ENCODE measurements at places on chromosomes 11 and 22. TPM values are rescaled to one million over a fixed set of nuclear protein-coding genes. Genes with fewer than 3 reads are reported as not detected.

Gene NAALADL1
- 4.1 TPM for total RNA-seq

Gene OR52H1
- total RNA-seq, result 0.41 TPM

Gene SYCE3
- not detected for total RNA-seq

Gene AAMDC
- 3.7 TPM for total RNA-seq

Gene SMIM35
- total RNA-seq, result not detected

Gene APOA1
- total RNA-seq, result not detected

GRCh38 chr11:130118636-130119387, 40.8 kb upstream of the ST14 start:
- DNase-seq, result no peak

GRCh38 chr11:124867700-124868099, 2.5 kb downstream of the ROBO3 start:
- DNase-seq, result peak; percentile 60

DNA sequence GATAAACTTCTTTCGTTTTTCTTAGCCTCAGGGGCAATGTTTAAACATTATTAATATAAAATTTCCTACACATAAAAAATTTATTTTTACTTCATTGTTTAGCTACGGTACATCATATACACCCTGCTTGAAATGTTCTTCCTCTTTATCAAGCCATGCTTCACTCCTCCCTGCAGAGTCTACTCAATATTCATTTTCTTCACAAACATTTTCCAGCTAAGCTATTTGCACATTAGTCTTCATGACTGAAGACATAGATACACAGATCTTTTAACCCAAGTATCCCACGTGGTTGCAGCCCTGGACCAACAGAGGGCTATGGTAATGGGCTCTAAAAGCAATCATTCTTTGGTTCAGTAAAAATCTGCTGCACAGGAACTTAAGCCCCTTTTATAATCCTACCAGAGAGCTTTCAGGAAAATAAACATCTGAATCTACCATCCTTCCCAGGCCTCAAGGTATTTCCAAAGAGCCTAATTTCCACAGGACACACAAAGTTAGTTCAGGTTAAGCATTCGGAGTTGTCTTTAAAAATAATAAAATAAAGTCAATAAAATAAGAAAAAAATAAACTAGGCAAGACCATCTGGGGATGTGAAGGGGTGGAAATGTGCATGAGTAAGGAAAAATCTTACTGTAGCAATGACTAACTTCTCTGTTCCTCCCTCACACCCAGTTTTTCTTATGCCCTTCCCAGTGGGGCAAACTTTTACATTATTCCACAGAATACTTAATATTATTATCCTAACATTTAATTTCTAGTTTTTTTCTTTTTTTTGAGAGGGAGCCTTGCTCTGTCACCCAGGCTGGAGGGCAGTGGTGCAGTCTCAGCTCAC, 21.6 kb upstream of the OR6X1 start:
- DNase-seq, result no peak

DNA sequence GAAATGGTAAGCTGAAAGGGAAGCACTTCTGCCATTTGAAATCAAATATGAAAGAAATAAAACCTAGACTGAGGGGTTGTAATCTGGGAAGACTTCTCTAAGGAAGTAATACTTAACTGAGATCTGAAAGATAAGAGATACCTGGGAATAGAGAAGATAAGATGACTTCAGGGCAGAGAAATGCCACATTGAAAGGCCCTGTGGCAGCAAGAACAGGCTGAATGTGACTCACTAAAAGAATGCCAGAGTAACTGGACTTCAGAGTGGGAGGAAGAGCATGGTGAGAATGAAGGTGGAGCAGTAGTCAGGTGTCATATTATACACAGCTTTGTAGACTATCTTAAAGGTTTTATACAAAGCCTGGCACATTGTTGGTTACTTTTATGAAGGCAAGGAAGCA, 17.6 kb downstream of the CALCA start:
- DNase-seq, result no peak

- DNase-seq, result no peak
Observed at GRCh38 chr11:96337541-96338431, 5.2 kb downstream of the MAML2 start.

DNA sequence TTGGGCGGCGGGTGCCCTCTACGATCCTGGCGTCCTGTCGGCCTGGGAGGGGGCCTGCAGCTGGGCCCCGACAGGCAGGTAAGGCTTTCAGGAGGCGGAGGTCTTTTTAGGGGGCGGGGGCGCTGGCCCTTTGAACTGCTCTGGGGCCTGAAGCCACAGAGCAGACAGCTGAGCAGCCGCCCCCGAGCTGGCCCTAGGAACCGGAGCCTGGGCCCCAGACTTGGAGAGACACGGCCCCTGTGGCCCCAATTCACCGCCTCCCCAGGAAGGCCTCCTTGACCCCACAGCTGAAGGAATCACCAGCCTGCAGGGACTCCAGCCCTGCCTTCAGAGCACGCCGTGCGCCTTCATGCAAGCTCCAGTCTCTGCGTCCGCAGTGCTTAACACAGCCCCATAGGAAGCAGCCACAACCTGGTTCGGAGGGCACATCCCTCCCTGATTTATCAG, 618 bp upstream of the CERK start:
- DNase-seq, result no peak

DNA sequence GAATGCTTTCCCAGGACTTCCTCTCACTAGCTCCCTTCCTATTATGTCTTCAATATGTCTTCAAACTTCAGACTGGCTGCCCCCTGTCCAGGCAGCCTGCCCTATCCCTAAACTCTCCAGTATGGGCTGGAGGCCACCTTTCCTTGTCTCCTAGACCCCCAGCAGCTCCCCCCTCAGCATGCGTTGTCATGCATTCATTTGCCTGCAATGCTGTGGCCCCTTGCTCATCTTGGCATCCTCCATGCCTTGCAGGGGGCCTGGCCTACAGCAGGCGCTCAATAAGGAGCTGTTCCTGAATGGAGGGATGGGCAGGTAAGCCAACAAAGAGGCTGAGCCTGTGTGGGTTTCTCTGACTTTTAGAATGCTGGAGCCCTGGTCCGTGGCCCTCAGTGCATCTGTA, 16.4 kb upstream of the ARAP1 start:
- no peak for DNase-seq

DNA sequence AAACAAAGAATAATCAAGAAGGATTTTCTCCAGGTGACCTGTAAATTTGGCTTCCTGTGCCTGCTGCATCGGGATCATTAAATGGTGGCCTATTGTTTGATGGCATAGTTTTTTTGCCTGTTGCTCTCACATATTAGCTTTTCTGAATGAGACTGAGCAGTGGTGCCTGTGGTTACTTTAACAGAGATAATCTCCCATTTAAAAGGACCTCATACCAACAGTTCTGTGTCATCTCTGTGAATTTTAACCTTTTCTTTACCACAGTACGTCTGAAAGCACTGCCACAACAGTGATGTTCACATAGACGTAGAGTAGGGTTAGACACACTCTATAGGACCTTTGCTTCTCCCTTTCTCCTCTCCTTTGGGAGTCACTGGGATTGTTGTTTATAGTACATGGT, 22.9 kb upstream of the RCE1 start:
- no peak for DNase-seq

DNA sequence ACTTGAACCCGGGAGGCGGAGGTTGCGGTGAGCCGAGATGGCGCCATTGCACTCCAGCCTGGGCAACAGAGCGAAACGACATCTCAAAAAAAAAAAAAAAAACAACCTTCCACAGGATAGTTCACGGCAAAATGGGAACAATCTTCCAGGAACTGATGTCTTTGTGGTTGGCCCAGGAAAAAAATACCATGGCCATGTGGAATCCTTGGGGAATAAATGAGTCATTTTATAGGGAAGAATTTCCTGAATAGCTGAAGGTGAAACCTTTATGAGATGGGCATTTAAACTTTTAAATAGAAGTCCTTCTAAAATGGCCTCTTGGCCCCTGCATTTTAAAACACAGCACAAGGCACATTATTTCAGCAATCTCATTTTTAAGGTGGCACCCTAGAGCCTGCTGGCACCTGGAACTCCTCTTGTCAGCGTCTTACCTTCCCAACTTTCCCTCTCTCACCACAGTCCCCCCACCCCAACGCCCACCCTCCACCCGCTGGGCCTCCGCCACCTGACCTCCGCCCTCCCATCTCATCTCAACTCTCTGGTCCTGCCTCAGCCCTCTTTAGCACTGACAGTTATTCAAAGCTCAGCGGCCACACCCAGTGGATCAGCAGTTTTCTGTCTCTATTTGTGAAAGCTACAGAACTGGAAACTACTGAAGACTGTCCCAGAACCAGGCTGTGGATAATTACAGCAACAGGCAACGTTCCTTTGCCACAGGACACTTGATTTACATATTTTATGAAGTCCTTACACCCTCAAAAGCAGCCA, 43.1 kb downstream of the SCGB1A1 start:
- no peak for DNase-seq

DNA sequence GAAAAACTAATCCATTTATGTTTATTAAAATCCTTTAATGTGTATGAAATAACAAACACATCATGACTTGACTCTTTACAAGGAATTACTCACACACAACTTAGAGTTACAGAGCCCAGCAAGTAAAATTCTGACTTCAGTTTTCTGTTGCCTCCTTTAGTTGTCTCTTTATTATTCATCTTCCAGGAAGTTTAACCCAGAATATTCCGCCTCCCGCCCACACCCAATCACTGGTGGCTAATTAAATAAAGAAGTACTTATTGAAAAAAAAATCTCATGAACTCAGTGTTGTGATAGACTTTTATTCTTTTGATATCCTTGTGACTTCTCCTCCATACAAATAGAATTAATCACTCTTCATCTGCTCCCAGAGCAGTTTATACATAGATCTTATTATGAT, 61.9 kb downstream of the MUC15 start:
- DNase-seq, result no peak

DNA sequence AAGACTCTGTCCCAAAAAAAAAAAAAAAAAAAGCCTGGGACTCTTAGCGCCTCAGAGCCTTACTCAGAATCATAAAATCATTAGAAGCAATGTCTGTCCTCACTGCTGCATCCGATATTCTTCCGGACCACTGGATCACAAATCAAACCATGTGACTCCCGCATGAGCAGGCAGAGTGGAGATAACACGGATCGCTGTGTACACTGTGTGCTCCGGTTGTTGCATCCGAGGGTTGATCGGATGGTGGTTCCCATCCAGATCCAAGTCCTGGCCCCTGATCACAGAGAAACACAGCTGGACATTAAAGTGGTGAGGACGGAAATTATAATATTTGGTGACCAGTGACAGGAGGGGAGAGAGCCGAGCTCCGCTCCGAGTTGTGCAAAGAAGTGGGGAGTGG, 9.7 kb upstream of the TXNRD2 start:
- no peak for DNase-seq

DNA sequence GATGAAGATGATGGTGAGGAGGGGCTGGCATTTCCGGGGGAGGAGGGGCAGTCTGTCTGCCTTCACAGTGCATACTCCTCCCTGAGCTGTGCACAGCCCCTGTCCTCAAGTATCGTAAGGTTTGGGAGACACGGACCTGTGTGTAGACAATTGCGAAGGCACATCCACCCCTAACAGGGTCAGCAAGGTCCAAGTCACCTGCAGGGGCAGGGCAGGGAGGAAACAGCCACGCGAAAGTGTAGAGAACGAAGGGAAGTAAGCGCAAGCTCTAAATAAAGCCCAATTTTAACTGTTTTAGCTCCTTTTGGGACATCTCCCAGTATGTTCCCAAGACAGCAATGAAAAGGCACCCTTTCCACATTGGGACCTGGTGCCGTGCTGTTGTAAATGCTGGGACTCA, 448.2 kb downstream of the TBC1D22A start:
- DNase-seq, result no peak

DNA sequence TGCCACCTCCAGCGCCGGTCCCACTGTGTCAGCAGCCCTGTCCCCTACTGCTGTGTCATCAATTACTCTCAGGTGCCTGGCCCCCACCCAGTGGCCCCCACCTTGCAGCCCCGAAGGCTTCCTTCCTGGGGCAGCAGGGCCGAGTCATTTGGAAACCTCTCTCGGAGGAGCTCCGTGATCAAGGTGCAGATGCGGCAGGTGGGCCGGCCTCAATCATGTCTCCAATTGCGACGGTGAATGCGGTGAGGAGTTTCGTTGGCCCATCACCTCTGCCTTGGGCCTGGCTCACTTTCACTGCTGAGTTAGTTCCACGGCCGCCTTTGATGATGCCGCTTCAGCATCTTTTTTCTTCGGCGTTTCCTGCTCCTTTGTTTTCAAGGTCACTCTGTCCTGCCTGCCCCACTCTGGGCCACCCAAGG, 11.3 kb upstream of the CXCR5 start:
- no peak for DNase-seq

GRCh38 chr11:29842061-29842460, 174.8 kb downstream of the KCNA4 start:
- DNase-seq, result no peak

DNA sequence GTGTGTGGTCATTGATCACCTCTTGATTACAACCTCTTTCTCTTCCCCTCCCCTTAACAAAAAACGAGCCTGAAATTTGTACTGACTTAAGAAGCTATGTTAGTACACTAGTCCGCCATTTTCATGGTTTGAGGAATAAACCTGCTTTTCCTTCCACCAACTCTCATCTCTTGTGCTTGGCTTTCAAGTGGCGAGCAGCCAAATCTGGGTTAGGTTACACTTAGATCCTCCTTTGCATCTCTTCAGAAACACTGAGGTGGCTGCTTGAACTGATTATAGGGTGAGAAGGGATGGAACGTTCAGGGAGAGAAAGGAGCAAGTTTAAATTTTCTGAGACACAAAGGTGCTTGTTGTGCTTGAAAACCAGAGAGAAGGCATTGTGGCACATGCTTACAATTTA, 2171.4 kb downstream of the LRRC4C start:
- DNase-seq, result no peak

DNA sequence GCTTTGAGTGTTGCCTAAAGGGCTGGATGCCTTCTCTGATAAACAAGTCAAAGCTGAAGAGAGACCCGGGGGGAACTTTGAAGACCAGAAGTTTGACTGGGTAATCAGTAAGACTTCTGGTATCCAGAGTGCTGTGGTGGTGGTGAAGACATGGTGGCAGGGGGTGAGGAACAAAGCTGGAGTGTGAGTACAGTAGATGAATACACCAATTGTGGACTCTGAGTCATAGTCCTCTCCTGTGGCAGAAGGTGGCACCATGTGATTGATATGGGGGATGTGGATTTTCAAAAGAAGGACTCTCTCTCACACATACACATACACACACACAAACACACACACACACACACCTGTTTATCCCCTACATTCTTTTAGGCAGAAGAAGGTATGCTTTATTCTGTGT, 12.3 kb downstream of the MS4A6A start:
- no peak for DNase-seq

DNA sequence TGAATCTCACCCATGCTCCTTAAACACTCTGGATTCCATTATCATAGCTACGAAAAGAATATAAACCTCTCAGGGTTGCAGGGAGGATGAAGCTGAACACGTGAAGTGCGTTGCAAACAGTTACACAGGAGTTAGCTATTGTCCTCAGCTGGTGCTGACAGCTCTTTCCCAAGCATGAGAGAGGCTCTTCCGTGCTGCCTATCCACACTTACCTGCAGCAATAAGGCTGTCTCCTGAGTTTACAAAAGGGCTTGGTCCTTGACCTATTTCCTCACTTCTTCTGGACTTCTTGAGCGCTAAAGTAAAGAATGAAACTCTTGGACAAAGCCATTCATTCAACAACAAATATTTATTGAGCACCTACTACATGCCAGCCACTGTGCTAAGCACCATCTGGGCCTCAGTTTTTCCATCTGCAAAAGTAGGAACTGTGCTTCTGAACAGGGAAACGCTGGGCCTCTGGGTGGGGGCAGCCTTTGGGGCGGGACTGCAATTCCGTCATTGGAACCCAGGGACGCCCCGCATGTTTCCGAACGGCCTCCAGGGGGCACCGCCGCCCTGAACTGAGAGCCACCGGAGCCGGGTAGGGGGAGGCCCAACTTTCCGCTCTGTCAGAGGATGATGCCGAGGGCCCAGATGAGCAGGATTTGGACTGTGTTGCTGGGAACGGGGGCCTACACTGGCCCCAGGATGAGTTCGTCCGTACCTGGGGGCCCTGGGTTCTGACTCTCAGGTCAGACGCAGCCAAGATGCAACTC, 651 bp upstream of the ARL2 start:
- DNase-seq, result peak; percentile 92

Data from frontal cortex (tissue), 4 donors.